ENCODE measurements at places on chromosomes 7 and 10. TPM values are rescaled to one million over a fixed set of nuclear protein-coding genes. Genes with fewer than 3 reads are reported as not detected.

GRCh38 chr7:142384493-142384922 is 126.7 kb upstream of the PRSS58 start:
- no peak for DNase-seq

- no peak for DNase-seq
Measured at GRCh38 chr7:27771111-27771510, 31.1 kb downstream of the TAX1BP1 start.

DNA sequence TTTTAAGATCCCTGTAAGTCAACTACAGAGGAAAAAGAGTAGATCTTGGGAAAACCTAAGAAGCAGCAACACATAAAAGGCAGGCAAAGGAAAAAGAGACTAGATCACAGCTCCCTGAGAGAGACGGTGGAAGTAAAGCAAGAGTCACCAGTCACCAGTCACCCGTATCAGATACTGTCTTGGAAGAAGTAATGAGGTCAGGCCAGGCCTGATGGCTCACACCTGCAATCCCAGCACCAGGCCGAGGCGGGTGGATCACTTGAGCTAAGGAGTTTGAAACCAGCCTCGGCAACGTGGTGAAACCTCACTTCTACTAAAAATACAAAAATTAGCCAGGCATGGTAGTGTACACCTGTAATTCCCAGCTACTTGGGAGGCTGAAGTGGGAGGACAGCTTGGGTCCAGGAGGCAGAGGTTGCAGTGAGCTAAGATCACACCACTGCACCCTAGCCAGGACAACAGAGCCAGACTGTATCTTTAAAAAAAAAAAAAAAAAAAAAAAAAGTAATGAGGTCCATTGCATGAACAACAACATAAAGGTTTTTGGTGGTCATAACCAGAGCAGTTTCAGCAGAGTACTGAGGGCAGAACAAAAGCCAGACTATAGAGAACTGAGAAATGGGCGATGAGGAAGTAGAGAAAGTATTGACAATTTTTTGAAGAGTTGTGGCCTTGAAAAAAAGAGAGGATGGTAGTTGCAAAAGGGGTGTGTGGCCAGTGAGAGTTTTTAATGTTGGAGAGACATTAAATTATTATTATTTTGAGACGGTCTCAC is 16.9 kb downstream of the ZNF713 start:
- DNase-seq: no peak

The TMEM213 gene
- not detected for total RNA-seq

DNA sequence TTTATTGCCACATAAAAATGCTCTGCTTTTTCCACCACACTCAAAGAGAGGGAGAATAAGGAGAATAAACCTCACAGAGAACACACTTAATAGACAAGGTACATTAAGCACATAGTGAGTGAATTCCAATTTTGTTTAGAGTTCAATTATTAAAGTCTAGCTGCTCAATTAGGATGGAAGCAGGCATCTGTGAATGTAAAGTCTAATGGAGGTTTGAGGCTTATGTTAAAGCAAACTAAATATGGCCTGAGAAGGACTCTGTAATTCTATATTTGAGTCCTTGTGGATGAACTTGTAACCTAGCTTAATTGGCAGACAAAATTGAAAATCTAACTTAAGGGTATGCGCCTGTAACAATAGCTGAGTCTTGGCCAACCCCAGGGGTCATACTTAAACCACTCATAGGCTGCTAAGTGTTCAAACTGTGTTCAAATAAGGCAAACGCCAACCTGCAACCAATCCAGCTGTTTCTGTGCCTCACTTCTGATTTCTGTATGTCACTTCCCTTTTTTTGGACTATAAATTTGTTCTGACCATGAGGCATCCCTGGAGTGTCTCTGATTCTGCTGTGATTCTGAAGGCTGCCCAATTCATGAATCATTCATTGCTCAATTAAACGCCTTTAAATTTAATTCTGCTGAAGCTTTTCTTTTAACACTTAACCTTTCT is 31.3 kb upstream of the NME8 start:
- no peak for DNase-seq

The CLCN1 gene
- not detected for total RNA-seq

GRCh38 chr7:69020536-69020935 is 577.7 kb upstream of the AUTS2 start:
- DNase-seq: no peak

GRCh38 chr7:81932936-81933335 is 163.1 kb upstream of the HGF start:
- no peak for DNase-seq

- DNase-seq: peak; percentile 43
Measured at GRCh38 chr7:48052748-48053147, 17.4 kb downstream of the C7orf57 start.

GRCh38 chr10:8767591-8767990 is 713.1 kb downstream of the GATA3 start:
- no peak for DNase-seq

The ACTL6B gene
- total RNA-seq: not detected

GRCh38 chr10:107496594-107496993 is 332.1 kb upstream of the SORCS1 start:
- no peak for DNase-seq

DNA sequence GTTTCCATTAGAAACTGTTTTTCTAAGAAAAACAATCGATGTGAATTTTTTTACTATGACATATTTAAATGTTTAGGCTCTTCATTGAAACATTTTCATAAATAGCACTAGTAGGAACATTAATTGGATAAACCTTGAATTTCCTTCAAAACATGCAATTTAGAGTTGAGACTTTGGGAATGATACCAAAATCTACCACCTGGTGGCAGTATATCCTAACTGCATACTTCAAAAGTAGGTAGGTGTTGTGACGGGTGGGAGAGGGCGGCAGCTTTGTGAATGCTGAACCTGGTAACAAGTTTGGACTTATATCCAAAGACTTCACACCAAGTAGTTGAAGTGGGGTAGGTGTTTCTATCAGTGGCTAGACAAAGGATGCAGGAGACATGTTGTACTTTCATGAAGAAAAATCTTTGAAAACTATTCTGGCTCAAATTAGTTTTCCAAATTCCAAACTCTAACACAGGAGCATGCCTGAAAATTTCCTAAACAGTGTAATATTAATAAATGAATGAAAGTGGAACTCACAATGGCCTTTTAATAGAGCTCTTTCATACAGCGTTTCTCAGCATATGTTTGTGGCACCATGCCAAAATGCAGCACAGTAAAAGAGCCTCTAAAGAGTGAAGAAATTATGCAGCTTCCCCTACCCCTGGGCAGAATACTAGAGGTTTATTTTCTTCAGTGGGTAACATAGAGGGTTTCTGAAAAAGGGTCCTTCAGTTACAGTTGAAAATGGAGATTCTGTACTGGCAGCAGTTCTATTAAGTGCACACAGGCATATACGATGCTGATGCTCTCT is 201.0 kb upstream of the TPK1 start:
- DNase-seq: peak; percentile 10

DNA sequence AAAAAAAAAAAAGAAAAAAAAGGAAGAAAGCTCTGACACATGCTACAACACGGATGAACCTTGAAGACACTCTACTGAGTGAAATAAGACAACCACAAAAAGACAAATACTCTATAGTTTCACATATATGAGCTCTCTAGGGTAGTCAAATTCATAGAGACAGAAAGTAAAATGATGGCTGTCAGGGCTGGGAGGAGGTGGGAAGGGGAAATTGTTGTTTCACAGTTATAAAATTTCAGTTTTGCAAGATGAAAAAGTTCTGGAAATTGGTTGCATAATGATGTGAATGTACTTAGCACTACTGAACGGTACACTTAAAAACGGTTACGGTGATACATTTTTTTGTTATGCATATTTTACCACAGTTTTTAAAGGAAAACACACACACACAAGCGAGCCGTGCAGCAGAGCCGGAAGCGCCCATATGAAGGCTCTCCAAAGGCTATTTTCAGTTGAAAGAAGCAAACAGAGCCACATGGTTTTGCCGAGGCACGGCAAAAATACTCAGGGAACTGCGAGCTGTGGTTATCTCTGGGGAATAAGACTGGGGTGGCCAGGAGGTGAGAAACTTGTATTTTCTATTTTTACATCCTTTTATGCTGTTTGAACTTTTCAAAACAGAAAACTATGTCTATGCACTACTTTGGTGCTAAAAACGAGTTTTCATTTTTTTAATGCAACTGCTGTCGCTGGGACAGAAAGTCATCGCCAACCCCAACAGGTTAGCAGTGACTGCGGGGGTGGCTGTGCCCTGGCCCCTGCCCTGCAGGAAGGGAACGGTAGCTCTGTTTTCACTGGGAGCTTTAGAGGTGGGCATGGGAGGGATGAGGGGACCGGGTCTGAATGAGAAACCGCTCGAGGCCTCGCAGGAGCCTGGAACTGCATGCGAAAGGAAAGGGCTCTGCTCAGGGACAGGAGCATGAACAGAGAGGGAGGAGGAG is 132.9 kb downstream of the OAT start:
- no peak for DNase-seq

DNA sequence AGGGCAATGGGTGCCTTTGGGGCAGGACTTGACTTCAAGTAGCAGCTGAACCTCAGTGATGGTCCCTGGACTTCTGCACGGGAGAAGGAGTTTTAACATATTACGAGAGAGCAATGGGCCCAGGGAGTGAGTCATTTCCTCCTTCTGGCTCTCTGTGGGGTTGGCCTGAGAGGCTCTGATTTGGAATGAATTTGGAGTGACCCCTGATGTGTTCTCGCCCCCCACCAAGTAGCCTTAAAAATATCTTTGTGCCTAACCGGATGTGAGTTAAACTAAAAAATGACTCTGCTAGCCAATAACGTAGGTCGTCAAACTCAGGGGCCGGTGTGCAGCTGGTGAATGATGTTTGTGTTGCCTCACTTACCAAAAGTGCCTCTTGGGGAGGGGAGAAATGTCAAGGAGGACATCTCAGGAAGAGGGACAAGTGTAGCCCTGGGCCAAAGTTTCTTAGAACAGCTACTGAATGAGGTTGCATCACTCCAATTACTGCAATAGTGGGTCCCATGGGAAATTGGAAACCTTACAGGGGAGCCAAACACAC is 656.6 kb downstream of the INHBA start:
- DNase-seq: no peak

GRCh38 chr10:88270871-88271713 is 312.0 kb downstream of the RNLS start:
- DNase-seq: no peak

DNA sequence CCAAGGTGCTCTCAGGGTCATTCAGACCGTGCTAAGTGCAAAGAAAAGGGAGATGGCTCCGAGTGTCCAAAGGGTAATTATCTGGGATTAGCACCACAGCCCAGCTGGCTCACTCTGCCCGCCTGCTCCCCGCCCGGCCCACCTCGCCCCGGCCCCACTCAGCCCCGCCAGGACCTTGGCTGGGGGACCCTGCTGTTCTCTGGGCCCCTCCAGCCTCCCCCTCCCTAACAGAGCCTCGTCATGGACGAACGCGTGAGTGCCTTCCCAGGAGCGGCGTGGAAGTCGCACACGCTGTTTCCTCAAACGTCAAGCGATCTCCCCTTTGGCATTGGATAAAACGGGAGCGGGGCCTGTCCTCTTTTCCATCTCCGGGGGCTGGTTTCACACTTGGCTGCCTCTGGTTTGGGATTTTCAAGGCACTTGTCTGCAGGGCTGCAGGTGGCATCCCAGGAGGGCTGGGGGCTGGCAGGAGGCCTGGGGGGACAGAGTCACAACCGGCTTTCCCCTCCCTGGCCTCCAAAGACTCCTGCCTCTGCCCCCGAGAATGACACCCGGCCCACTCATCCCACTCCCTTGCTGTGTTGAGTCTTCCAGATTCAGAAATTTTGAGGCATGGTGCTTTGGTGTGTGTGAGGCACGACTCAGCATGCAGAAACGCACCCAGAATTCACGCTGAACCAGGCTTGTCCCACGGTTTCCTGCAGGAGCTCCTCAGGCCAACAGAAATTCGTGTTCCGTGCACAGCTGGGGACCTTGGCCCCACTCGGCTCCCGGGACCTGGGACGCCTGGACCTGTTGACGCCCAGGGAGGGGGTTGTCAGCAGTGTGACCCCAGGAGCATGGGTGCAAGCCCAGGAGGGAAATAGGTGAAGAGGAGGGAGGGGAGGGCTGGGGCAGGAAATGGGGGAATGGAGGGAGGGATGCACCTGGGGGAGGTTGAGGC is 110.0 kb downstream of the PDGFA start:
- DNase-seq: no peak

The FAM25A gene
- total RNA-seq: not detected

The PAPOLB gene
- total RNA-seq: not detected

The TRIM74 gene
- not detected for total RNA-seq

DNA sequence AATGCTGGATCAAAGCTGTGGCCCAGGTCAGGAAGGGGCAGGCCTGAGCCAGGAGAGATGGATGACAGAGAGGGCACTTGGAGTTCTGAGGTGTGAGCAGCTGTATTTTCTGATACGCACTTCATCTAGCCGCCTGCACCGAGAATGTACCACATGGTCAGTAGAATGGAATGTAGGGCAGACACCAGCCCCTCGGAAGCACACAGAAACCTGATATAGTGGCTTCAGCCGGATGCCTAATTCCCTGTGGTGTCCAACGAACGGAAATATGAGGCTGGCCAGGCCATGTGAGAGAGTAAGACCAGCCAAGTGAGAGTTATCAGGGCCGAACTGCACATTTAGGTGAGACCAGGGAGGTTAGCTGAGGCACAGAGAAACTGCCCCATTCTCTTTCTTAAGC is 46.7 kb upstream of the PLCE1 start:
- DNase-seq: no peak

Data from epithelial cell of proximal tubule (primary cell).